Fibroblast of upper back skin (primary cell): ENCODE measurements at places on chromosomes 6 and 20.

- DNase-seq: no peak
Measured at GRCh38 chr6:41334482-41335040, 847 bp upstream of the NCR2 start.

DNA sequence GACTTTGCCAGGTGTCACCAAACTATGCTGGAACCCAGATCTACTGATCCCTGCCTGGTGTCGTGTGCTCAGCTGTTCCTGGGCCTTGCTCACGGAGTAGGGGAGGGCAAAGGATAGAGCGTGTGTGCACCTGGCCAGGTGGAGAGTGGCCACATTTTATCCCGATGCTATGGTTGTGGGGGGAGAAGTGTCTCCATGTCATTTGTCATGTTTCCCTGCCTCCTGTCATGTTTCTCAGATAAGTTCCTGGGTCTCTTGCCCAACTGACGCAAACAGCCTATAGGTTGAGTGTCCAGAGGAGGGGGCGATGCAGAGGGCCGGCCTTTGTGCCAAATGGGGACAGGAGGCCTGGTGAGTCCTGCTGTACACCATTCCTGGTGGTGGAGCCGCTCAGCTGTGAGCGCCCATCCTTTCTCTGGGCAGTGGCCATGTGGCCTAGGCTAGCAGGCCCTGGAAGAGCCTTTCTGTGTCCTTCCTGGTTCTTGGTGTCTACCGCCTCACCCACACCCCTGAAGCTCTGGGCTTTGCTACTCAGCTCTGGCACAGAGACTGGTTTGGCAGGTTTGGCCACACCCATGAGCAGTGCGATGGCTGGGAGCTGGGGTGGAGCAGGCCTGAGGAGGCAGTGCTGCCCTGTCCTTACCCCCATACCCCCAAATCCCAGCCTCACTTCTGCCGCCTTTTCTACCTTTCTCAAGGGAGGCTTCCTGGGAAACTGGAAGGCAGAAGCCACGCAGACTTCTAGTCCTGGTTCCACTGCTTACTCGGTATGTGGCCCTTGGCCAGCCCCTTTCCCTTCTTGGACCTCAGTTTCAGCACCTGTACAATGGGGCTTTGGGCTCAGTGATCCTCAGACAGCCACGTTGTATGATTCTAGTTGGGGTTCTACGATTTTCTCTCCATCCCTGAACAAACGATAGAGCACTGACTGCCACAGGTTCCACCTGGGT, 32.3 kb upstream of the EPB41L1 start:
- no peak for DNase-seq

- no peak for DNase-seq
Measured at GRCh38 chr6:14159090-14159489, 41.5 kb downstream of the CD83 start.

- DNase-seq: no peak
Measured at GRCh38 chr20:35263532-35264341, 14.2 kb downstream of the MMP24OS start.

DNA sequence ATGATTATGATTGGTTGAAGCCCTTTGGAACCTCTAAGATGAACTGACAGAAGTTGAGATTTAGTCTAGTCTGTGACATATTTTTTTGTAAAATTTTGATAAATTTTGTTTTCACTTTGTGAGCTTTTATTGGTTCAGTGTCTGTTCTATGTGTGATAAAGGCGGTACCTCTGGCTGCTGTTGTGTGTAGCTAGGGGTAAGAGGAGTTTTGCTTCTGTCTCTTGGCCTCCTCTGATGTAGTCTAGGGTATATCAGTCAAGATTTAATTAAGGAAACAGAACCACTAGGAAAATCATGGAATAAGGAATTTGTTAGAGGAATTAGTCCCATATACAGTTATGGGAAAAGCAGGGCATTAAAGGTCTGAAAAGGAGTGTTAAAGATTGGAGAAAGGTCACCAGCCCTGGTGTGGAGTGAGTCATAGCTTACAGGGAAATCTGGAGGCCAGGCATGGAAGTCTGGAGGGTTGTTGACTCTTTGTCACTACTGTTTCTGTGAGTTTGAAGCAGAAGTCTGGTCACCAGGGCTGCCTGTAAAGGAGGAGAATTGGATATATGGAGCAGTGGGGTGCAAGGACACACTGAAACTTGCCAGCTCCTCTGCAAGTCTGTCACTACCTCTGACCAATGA, 28.5 kb downstream of the CDC5L start:
- DNase-seq: no peak

GRCh38 chr20:4688305-4688704, 33.4 kb upstream of the PRND start:
- DNase-seq: no peak

DNA sequence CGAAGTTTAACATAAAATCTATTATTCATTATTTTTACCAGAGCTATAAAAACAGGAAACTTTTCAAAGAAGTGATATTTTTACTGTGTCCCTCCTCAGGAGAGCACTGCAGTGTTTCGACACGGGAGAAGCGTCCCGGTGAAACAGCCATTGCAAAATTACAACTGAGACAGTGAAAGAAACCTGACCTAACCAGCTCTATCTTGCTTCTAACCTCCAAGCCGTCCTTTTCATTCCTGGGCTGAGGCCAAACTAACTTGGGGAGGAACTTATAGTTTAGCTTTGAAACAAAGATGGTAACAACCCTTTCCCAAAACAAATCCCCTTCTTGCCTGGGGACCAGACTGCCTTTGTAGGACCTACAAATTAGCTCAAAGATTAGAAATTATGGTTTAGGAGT, 79.2 kb downstream of the WDR27 start:
- DNase-seq: no peak
